Suppressor macrophage treated with lipopolysaccharide for 4 hours (primary cell): ENCODE measurements at places on chromosomes 1 and 21.

DNA sequence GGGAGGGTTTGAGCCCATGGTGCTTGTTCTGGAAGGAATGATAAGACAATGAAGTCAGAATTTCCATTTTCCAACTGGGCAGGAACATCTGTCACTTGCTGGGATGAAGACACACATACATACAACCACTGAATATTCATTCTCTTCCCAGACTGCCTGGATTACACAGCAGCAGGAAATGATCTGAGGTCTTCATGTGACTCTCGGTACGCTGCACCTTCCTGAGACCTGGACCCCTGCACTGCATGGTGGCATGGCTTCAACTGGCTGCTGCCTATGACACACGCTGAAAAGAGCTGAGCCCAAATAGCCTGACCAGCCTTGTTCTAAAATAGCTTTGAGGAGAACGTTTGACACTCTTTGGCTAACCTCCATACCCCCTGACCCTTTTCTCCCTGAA is 150.6 kb downstream of the GABPA start:
- DNase-seq: no peak

DNA sequence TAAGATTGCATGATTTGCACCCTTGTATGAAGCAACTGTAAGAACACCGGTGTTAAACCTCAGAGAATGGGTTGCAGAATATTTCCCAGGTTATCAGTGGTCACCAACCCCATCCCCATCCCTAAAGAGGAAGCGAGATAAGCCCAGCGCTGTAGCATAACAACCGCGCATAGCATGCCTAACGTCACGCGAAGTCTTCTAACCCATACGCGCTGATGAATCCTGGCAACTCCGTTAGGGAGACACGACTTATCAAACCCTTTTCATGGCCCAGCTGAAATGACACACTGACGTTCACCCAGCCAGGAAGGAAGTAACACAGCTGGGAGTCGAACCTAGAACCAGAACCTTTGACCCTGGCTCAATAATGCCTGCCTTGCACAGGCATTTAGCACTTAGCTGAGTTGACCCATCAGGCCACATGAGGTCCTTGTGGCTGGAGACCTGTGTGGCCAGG is 24.2 kb downstream of the TMEM51 start:
- peak; percentile 83 for DNase-seq

DNA sequence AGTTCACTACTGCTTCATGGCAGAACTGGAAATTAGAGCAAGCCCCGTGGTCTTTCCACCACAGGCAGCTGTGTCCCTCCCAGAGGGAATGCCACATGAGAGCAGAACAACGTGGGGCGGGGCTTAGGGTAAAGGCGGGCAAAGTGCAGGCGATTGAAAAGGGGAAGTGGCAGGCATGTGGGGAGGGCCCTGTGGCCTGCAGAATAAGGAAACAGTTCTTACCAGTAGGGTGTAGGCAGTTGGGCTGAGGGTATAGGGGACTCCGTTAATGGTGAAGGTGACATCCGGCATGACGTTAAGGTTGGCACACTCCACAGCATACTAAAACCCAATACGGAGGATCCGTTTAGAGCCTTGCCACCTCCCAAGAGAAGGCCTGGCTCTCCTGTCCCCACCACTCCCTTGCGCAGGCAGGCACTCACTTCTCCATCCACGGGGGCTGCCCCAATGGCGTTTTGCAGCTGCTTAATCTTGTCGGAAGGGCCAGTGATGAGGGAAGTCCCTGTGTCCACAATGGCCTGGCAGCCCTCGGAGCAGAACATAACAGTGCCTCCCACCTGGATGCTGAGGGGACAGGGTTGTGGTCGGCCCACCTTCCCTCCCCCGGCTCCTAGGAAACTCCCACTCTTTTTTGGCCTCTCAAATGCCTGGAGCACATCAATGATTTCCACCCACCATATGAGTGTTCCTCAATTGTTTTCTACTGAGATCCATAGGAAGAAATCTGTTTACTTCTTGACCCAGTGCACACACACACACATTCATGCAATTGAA is 9.1 kb upstream of the RAB7B start:
- peak; percentile 96 for DNase-seq

- DNase-seq: no peak
Observed at GRCh38 chr1:209893751-209894150, 44.3 kb upstream of the SYT14 start.

- no peak for DNase-seq
Observed at GRCh38 chr1:79074975-79075374, 68.4 kb upstream of the ADGRL4 start.
